NCI-H187 (cell line): ENCODE measurements at places on chromosomes 6 and 20.

DNA sequence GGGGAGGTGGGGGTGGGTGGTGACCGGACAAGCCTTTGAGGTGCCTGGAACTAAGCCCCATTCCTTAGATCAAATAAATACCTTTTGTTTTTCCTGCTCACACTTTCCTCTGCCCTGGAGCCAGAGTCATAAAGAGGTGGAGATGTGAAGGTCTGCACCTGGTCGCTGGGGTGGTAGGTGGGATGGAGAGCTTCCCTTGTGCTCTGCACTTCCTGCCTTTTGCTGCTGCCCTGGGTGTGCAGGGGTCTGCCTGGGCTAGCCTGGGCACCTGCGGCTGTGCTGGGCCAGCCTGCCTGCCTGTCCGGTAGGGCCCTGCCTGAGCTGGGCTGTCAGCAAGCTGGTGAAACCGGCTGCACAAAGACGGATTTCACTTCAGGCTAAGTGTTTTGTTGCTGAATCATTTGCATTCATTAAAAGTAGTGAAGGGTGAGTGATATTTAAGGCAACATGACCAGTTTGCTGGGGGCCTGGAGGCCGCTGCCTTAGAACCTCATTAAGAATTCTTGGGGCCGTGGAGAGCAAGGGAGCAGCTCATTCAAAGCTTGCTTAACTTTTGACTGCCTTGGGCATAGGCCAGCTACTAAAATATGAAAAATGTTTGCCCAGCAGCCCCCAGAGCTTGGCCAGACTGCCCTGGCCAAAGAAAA lies 20.5 kb downstream of the PTK7 start:
- DNase-seq = no peak

GRCh38 chr6:41374618-41375590 lies 39.5 kb downstream of the NCR2 start:
- DNase-seq = no peak

DNA sequence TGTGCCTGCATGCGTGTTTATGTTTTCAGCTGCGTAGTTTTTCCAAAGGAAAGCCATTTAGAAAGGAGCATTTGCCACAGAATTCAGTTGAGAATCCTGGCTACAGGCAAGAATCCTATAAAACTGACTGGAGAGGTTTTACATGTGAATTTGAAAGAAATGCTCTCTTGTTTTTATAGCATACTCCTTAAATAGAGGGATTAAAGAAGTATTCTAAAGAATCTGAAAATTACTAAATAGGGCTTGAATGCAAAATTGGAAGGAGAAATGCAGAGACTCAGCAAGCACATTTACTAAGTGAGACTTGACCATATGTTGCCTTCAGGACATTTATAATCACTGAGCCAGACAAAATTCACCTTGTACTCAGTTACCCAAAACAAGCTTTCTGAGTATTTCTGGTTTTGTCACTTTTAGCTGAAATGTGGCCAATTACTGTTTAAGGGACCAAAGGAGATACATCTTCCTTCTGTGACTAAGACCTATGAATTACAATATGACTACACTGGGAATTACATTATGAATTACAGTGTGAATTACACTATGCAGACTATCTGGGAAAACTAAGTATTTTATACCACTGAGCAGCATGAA lies 107.4 kb upstream of the ASCC3 start:
- DNase-seq = no peak

GRCh38 chr6:81228912-81229555 lies 523.4 kb downstream of the TENT5A start:
- DNase-seq = no peak

GRCh38 chr20:53468587-53468986 lies 125.1 kb downstream of the ZNF217 start:
- no peak for DNase-seq

- DNase-seq = no peak
Observed at GRCh38 chr20:51487565-51488268, 54.8 kb downstream of the NFATC2 start.

GRCh38 chr6:170311696-170312095 lies 5.1 kb downstream of the FAM120B start:
- DNase-seq = no peak

DNA sequence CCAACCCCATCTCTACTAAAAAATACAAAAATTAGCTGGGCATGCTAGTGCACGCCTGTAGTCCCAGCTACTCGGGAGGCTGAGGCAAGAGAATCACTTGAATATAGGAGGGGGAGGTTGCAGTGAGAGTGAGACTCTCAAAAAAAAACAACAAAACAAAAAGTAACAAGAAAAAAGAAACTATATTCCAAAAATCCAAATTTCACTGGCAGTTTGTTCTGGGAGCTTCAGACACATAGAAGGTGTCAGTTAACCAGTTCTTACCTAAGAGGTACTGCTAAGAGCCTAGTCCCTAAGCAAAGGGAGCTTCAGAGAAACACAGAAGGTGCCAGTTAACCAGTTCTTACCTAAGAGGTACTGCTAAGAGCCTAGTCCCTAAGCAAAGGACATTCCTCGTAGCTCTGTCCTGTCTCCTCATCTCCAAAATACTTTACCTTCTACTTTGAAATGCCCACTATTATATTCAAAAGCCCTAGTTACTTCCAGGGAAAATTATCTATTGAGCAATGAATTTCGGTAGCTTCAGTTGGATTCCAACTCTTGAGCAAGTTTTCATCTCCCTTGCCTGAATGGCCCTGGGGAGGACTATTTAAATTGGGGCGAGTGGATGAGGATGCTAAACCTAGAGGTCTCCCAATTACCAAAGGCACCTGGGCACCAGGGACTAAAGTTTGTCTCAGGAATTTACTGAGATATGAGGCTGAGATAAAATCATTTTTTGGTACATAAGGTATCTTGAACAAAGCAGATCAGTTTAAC lies 41.0 kb downstream of the HFE start:
- no peak for DNase-seq

- DNase-seq = no peak
Observed at GRCh38 chr6:149323925-149324324, 6.4 kb downstream of the TAB2 start.

- DNase-seq = no peak
Observed at GRCh38 chr6:39899554-39900295, 34.5 kb downstream of the MOCS1 start.

DNA sequence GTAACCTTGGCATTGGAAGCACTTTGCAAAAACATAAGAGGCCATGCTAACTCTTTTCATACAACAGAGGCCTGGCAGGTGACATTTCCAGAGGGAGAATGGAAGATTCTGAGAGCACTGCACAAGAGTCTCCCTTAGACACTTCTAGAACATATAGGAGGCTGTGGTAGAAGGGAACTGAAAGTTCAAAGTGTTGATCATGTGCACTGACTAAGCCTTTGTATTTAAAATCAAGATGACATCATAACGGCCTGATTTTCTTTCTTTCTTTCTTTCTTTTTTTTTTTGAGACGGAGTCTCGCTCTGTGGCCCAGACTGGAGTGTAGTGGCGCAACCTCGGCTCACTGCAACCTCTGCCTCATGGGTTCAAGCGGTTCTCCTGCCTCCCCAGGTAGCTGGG lies 26.8 kb upstream of the DNAAF9 start:
- DNase-seq = no peak

- DNase-seq = no peak
Observed at GRCh38 chr20:46802722-46803121, 91.9 kb upstream of the EYA2 start.

- DNase-seq = no peak
Observed at GRCh38 chr20:2845607-2846006, 5.1 kb downstream of the VPS16 start.

DNA sequence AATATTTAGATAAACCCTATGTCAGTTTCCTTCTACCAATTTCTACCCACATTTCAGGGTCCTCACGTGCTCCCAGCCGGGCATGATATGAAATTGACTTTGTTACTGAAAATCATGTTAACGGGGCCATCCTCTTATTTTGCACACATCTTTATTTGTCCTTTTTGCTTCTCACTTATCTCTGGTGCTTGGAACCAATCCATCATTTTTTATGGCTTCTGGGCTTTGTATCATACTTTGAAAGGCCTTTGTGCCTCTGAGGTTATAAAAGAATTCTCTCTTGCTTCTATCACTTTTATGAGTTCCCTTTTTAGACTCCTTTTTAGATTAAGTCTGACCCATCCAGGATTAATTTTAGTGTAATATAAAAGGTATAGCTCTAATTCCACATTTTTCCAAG lies 117.1 kb upstream of the PRND start:
- DNase-seq = no peak

GRCh38 chr6:114042267-114043016 lies 71.5 kb upstream of the HDAC2 start:
- DNase-seq = no peak

GRCh38 chr6:167323111-167323510 lies 1.8 kb upstream of the TTLL2 start:
- no peak for DNase-seq

DNA sequence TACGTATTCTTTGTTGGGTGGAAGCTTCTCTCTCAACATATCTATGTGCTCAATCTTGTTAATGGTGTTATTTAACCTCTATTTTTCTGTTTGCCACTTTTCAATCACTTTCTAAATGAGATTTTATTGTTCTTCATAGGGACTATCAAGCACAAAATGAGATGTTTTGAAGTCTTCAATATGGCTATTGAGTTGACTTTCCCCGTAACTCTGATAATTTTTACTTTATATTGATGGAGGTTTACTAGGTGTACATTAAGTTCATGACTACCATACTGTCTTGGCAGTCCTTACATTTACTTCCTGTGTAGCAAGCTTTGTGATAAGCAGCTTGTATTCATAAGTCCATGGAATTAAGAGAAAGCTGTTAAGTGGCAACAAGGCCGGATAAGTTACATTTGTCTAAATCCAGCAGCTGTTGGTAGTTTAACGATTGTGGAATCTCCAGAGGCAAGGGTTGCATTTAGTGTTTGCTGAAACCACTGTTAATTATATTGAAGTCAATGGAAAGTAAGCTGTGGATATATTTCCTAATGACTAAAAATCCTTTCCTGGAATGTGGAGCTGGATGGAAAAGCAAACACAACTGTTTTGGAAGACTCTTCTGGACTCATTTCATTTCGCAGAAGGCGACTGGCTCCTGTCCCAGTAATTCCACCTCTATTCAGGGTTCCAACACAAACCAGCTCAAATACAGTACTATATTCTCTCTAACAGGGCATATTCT lies 57.3 kb upstream of the SMIM29 start:
- DNase-seq = no peak

- no peak for DNase-seq
Observed at GRCh38 chr20:36752582-36752981, 6.7 kb upstream of the NDRG3 start.

DNA sequence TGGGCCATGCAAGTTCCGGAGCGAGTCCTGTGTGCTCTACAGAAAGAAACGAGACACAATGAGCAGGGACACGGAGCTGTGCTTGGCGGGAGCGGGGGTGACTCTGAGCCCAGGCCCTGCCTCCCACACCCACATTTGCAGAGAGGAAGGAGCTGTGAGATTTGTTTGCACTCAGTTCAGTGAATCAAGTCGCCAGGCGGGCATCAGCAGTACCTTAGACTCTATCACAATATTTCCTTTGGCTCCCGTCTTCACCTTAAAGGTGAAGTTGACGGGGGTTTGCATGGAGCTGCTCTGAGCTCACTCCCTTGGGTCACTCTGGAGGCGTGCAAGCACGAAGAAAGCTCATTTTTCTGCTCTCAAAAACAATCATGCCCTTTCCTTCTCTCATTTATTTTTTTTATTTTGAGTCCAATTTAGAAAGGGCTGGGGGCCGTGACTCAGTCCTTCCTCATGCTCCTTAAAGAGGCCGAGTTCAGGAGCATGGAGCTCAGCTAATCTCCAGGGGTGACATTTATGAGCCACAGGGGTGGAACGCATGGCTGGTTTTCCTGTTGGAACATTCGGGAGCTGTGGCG lies 188.2 kb downstream of the NFATC2 start:
- DNase-seq = no peak

DNA sequence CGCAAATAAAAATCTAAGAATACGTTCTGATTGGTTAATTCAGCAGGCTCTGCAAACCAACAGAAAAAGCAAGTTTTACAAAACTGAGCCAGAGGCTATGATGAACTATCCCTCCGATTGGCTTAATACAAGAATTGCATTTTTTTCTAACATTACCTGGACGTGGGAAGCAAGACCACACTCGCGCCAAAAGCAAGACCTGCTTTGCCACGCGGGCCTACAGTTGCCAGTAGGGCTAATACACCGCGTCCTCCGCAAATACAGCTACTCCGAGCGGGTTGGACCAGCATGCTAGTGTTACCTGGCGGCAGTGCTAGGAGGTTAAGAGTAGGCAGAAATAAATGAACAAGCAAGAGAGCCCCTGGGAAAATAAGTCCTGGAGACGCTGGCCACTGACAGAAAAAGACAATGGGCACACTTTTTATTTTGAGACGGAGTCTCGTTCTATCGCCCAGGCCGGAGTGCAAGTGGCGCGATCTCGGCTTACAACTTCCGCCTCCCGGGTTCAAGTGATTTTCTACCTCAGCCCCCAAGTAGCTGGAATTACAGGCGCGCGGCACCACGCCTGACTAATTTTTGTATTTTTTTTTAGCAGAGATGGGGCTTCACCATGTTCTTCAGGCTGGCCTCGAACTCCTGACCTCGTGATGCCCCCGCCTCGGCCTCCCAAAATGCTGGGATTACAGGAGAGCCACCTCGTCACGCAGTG lies 131.9 kb upstream of the BTN3A2 start:
- no peak for DNase-seq

DNA sequence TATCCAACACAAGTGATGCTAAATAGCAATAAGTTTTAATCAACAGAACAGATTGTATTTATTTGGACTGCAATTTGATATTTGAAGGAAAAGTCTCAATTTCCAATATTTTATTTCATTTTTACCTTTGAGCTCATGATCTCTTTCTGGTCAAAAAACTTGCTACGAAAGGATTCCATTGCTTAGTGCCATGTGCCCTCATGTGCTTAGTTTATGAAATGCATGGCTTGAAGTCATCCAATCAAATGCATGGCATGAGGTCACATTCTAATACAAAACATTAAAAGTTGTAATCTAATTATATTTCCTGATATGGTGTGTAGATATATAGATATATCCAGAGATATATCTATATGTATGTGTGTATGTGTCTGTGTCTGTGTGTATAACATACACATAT lies 321.2 kb upstream of the ADGRB3 start:
- DNase-seq = no peak

DNA sequence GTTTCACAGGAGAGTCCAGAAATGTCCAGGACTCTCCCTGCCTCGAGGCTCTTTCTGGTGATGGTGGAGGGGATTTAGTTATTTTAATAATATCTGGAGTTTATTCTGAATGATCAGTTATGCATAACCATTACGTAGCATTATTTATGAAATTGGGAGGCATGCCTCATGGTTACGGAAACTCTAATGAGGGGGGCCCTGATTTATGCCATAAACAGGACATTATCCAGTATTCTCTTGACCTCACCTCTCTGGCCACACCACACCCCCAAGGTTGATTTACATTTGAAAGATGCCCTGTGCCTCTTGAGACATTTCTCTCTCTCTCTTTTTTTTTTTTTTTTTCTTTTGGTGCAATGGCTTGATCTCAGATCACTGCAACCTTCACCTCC lies 268.8 kb downstream of the TFAP2C start:
- no peak for DNase-seq

GRCh38 chr6:143999406-143999805 lies 8.7 kb downstream of the PLAGL1 start:
- DNase-seq = no peak

GRCh38 chr6:90811596-90812226 lies 224.8 kb upstream of the MAP3K7 start:
- DNase-seq = peak; percentile 80
